ENCODE measurements at places on chromosomes 11 and 22.

- DNase-seq: no peak
Measured at GRCh38 chr11:60658409-60658808, 41.0 kb upstream of the MS4A8 start.

DNA sequence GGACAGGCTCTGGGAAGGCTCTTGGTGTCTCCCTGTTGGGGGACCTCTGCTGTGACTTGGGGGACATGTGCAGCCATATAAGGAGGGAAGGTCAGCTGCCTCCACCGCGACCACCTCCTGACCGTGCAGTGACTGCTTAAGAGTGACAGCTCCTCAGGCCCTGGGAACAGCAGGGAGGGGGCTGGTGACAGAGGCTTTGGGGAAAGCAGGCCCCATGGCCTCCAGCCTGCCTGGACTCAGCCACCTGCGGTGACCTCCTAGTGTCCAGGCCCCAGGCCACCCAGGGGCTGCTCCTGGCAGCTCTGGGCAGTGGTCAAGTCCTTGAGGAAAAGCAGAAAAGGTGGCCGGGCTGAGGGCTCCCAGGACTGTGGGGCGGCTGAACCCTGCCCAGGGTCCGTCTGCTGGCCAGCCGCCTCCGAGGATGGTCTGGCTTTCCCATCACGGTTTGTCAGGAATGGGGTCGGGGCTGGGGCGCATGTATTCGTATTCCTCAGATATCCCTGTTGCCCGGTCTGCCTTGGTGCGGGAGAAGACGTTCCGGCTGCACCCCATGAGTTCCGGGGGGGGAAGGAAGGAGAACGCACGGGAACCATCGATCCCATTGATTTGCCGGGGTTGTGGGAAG lies 96.8 kb downstream of the WNT7B start:
- DNase-seq: no peak

DNA sequence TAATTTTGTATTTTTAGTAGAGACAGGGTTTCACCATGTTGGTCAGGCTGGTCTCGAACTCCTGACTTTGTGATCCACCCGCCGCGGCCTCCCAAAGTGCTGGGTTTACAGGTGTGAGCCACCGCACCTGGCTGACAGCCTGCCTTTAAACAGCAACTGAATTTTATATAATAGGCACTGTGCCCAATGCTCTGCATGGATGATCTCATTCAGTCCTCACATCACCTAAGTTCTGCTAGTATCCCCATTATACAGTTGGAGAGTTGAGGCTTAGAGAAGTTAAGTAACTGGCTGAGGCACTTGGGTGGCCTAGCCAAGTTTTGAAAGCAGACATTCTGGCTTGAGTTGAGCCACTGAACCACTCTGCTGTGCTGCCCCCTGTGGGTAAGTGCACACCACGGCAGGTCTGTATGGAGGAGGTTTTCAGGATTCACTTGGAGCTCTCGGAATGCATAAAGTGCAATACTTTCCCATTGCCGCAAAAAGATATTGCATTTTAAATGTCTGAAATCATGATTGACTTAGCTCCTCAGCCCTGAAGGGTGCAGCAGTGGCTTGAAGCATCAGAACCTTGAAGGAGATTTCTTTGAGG lies 112.4 kb downstream of the LDLRAD3 start:
- DNase-seq: no peak

DNA sequence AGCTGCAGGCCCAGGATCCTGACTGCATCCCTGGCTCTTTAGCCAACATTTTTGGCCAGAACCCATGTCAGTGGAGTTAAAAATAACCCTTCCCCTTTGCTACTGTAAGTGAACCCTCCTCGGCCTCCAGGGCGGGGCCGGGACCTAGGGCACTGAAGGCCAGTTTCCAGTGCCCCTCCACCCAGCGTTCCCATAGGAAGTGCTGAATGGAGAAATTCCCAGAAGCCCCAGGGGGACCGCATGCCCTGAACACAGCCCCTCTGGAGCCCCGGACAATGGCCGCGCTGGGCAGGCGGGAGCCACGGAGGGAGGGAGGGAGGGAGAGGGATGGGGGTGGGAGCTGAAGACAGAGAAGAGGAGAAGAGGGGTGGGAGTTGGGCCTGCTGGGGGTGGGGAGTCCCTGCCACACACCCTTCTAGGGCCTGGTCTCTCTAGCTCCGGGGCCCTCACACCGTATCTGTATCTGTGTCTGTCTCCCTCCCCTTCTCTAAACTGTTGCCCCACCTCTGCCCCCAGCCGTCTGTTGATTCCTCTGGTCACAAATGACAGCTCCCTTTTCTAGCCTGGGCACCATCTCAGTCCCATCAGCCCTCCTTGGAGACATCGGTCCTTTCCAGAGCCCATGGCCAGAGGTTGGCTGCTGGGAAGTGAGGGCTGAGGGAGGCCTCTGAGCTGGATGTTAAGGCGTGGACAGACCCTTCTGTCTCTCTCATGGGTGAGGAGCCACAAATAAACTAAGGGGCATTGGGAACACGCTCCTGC lies 10.9 kb downstream of the PDGFB start:
- DNase-seq: no peak

DNA sequence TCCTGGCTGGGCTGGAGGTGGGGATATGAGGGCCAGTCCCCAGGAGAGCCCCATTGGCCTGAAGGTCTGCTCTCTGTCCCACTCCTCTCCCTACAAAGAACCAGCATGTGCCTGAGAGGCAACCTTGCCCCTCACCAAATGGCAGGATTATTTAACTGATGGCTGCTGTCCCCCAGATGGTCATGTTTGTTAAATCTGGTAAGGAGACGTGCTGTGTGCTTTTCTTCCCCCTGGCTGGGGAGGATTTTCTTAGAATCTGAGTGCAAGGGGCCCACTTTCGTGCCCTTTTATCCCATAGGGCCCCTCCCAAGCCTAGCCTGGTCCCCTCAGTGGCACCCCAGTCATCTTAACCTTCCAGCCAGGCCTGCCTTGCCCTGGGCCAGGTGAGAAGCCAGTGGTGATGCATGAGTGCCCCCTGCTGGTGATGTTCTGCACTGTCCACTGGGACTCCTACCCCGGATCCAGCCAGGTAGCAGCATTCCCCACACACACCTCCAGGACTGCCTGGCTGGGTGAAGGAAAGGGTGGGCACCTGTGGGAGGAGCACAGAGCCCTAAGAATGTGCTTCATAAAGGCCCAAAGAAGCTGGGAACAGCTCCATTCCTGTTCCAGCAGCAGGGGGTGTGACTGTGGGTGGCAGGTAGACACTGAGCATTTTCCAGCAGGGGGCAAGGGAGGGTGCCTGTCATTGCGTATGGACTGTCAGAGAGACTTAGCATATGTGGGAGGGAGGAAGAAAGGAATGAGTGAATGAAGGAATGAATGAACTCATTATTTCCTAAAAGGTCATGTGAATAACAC lies 28.9 kb downstream of the MFNG start:
- no peak for DNase-seq

GRCh38 chr22:44263547-44263946 lies 49.2 kb downstream of the SHISAL1 start:
- no peak for DNase-seq

- no peak for DNase-seq
Measured at GRCh38 chr11:76181371-76181770, 24.9 kb downstream of the WNT11 start.

DNA sequence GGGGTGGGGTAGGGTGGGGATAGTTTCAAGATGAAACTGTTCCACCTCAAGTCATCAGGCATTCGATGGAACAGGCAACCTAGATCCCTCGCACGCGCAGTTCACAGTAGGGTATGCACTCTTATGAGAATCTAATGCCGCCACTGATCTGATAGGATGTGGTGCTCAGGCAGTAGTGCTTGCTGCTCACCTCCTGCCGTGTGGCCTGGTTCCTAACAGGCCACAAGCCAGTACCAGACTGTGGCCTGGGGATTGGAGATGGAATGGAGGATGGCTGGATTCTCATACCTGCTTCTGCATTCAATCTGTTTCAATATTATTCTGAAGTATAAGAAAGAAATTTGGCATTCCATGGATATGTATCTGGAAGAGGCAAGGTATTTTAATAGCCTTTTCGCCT lies 73.1 kb downstream of the RBFOX2 start:
- DNase-seq: no peak

GRCh38 chr22:31139866-31140716 lies at the start of gene PLA2G3:
Gene PLA2G3, minus strand, starts transcription at chr22:31140508. Its CDS starts 154 bp downstream, at chr22:31140354.
- DNase-seq: no peak

GRCh38 chr11:19244621-19245020 lies 3.9 kb upstream of the E2F8 start:
- DNase-seq: no peak

DNA sequence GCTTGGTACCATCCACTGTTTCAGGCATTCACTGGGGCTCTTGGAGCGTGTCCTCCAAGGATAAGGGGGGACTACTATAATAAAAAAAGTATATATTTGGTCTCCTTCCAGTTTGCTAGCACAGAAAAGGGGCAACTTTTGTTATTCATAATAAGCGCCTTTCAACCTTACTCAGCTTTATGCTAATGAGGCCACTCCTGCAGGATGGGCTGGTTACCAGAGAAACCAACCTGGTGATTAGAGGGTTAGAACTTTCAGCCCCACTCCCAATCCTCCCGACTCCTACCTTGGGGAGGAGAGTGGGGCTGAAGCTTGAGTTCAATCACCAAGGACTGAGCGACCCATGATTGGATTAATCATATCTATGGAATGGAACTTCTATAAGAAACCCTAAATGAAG lies 31.8 kb downstream of the PPFIBP2 start:
- no peak for DNase-seq

GRCh38 chr11:47915783-47916182 lies 64.6 kb upstream of the PTPRJ start:
- no peak for DNase-seq

- DNase-seq: no peak
Measured at GRCh38 chr22:29824677-29825076, 13.4 kb downstream of the ASCC2 start.

DNA sequence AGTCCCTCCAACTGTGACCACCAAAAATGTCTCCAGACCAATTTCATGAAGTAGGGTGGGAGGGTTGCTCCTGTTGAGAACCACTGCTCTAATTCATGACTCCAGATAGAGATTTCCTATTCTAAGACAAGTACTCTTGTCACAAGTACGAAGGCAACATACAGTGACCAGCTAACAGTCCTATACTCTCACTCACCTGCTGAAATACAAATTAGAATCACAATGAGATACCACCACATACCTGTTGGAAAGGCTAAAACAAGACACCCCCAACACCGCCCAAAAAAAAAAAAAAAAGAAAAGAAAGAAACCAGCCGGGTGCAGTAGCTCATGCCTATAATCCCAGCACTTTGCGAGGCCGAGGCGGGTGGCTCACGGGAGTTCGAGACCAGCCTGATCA lies 310.5 kb downstream of the SWAP70 start:
- no peak for DNase-seq

- no peak for DNase-seq
Measured at GRCh38 chr11:64238999-64239398, 1.9 kb upstream of the FKBP2 start.

DNA sequence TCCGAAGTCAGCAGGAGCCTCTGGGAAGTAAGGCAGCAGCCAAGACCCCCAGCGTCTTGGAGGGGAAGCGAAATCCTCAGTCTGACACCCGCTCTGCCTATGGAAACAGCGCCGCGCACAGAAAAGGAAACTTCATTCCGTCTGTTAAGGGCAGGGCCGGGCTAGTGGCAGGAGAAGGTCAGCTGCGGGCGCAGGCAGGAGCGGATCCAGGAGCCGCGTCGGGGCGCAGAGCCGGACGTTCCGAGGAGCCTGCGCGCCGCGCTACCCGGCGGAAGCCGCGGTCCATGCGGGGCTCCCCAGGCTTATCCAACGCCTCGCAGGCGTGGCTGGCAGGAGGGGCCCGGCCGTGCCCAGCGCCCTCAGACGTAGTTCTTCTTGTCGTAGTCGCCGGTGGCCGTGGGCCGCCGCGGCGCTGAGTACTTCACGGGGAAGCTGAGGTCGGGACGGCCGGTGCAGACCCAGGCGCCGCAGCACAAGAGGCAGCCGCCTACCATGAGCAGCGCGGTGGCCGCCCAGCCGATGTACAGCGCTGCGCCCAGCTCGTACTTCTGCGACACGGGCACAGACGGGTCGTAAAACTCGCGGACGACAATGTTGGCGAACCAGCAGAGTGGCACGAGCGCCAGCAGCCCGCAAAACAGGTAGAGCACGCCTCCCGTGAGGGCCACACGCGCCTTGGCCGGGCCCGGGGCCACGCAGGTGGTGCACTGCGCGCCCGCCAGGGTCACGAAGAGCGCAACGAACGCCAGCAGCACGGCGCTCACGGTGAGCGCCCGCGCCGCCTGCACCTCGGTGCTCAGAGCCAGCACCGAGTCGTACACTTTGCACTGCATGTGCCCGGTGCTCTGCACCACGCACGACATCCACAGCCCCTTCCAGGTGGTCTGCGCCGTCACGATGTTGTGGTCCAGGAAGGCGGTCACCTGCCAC lies 705 bp downstream of the CLDN5 start:
- no peak for DNase-seq

GRCh38 chr11:1231396-1232020 lies 8.6 kb downstream of the MUC5B start:
- DNase-seq: no peak

DNA sequence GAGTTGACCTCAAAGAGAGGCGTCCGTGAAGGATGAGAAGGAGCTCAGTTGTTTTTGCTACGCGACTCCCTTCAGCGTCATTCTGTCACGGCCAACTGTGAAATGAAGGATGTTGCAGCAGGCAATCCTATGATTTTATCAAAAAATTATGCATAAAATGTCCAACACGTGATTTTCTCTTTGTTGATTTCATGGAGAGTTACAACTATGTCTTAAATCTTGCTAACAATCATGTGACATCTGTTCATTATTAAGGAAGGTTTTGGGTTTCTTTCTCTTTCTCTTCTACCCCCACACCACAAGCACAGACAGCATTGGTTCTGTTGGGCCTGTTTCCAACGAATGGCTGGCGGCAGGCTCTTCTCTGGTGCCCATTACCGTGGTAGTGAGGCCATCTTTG lies 3.7 kb downstream of the KRTAP5-4 start:
- DNase-seq: no peak

DNA sequence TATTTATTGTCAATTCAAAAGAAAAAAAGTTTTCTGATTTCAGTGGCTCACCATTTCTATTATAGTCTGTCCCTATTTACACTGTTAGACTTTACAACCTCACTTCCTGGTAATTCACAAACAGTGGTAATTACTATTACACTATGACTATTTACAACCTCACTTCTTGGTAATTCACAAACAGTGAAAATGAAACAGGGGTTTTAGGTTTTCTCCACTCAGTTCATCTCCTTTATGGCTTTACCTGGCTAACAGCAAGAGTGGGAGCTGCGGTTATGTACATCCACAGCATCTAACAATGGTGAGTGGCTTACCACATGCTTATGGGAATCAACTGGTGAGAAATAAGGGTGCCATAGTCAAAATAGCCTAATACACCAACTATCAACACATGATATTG lies 166.4 kb downstream of the CASP12 start:
- DNase-seq: no peak

GRCh38 chr11:69386594-69387408 lies 92.8 kb downstream of the MYEOV start:
- DNase-seq: no peak

- no peak for DNase-seq
Measured at GRCh38 chr11:114705280-114706024, 27.1 kb downstream of the NXPE2 start.

GRCh38 chr22:44171561-44171960 lies 9.2 kb upstream of the PARVG start:
- DNase-seq: no peak

GRCh38 chr11:126385991-126386728 lies 30.7 kb downstream of the ST3GAL4 start:
- DNase-seq: no peak
